ENCODE measurements at places on chromosomes 3 and 15.

DNA sequence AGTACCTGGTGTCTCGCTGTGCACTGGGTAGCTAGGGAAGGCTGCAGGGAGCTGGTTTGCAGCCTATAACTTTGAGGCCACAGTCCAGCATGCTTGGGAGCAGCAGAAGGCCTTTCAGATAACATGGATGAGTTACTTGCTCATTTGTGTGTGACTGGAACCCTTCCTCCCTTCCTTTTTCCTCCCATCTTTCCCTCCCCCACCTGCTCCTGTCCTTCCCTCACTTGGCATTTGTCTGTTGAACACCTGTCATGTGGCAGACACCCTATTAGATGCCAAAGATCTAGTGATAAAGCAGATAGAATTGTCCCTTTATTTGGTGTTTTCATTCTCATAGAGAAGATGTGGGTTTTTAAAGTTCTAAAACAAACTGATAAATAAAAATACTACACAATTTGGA lies 71.6 kb downstream of the LRTM1 start:
- DNase-seq, result no peak

DNA sequence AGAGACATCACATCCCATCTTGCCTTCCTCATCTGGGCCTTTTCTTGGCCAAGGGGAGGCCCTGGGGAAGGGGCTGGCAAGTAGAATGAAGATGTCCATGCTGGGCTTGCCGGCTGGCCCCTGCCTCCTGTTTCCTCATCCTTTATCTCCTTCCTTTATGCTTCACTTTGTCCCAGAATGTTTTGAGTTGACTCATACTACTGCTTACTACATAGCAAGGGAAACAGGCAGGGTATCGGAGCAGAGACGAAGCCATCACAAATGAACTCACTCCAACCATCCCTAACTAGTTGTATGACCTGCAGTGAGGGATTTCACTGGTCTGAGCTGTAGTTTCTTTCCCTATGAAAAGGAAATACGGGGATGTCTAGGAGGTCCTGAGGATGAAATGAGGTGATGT lies 66.0 kb downstream of the CHDH start:
- DNase-seq, result no peak

DNA sequence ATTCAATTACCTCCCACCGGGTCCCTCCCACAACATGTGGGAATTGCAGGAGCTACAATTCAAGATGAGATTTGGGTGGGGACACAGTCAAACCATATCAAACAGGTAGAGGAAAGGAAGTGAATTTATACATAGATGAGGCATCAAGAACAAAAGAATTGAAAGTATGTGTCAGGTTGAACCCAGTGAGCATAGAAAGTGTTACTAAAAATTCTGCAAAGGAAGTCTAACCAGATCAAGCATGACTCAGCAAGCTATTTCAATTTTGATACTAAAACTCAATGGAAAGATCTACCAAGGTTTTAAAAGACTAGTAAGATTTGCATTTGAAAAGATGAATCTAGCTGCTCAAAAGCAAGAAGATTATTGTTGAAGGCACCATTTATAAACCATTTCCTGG lies 323.0 kb downstream of the ROBO2 start:
- no peak for DNase-seq

GRCh38 chr3:183515968-183516851 lies 39.3 kb downstream of the KLHL6 start:
- no peak for DNase-seq

- DNase-seq, result no peak
Measured at GRCh38 chr3:166993015-166993630, 387.0 kb downstream of the ZBBX start.

DNA sequence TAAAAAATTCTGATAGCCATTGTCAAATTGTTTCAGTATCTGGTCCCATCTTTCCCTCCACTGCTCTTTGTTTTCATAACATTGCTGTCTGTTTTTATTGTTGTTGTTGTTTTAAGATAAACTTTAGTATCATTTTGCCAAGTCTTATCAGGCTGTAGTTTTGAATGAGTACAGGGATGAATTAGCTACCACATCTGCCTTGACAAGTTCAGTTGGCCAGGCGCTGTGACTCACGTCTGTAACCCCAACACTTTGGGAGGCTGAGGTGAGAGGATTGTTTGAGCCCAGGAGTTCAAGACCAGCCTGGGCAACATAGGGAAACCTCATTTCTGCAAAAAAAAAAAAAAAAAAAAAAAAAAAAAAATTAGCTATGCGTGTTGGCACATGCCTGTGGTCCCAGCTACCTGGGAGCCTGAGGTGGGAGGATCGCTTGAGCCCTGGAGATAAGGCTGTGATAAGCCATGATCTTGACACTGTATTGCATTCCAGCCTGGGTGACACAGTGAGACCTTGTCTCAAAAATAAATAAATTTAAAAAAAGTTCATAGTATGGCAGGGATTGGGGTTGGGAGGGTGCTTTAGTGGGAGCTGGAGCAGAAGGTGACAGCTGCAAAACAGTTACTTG lies 8.3 kb upstream of the ANKDD1A start:
- no peak for DNase-seq

GRCh38 chr3:105553851-105554250 lies 187.1 kb downstream of the ALCAM start:
- DNase-seq, result no peak

DNA sequence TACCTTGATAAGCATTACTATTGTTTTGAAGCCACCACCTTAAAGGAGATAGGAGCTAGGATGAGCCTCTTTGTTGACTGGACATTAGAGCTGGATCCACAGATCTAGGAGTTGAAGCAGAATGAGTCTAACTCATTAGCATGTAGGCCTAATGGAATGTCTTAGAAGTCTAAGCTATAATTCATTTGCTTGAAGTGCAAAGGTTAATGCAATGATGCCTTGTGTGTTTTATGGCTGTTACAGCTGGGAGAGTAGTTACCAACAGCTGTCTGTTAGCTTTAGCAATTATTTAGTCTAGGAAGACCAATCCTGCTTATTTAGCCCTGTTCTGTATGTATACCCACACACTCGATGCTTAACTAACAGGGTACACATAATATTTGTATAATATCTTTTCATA lies 419.3 kb downstream of the TUSC7 start:
- DNase-seq, result no peak

GRCh38 chr3:51500632-51501131 lies 867 bp upstream of the DCAF1 start:
- DNase-seq, result no peak

DNA sequence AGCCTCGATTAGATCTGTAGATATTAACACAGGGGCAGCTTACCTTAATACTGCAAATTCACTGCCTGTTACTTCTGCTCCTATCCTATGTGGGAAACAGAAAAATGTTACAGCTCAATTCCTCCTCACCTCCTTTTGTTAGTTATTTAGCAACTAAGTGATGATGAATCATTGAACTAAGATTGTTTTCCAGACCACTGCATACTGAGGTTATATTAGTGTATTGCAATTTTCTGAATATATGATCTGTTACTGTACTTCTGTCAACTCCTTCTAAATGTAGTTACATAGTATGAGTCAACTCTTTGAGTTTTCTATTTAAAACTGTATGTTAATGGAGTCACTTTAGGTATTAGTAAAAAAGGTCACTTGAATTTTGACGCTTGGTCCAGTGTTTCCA lies 331.5 kb upstream of the SLCO3A1 start:
- no peak for DNase-seq

DNA sequence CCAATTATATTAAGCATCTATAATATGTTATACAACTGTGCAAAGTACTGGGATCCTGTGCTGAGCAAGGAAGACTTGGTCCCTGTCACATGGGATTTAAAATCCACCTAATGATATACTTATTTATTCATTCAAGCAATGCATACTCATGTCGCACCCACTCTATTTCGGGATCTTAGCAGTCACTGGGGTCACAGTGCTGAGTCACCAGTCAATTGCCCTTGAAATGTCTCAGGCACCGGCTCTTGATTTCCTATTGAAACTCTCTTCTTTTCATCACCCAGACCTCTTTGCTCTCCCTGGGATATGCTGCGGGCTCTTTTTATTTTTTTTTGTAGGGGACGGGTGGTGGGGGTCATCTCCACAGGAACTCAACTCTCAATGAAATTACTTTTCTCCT lies 194.5 kb upstream of the GAP43 start:
- DNase-seq, result no peak

- DNase-seq, result no peak
Measured at GRCh38 chr3:97815149-97815917, 6.5 kb upstream of the CRYBG3 start.

All from coronary artery (tissue), 2 donors.